ENCODE measurements at places on chromosomes 2 and 18.

DNA sequence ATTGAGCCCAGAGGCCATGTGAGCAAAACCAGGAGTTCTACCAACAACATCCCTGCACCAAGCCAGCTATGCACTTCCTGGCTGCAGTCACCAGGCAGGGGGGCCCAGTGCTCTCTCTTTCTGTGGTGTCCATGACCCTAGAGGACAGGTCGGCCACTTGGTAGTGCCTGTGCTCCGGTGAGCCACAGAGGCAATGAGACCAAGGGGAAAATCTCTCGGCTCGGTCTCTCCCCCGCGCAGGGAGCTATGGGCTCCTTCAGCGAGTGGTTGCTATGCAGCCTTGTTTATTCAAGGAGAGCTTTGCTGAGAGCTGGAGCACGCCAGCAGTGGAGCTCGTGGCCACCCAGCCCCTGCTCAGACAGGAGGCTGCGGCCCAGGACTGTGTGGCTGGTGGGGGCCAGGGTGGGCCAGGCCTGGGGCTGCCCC, at the start of gene TOGARAM2:
TSS of gene TOGARAM2 (plus strand) at position 283 of the 426 bp plus-strand sequence. CDS start 13,537 bp downstream, outside the sequence.
- no peak for DNase-seq

DNA sequence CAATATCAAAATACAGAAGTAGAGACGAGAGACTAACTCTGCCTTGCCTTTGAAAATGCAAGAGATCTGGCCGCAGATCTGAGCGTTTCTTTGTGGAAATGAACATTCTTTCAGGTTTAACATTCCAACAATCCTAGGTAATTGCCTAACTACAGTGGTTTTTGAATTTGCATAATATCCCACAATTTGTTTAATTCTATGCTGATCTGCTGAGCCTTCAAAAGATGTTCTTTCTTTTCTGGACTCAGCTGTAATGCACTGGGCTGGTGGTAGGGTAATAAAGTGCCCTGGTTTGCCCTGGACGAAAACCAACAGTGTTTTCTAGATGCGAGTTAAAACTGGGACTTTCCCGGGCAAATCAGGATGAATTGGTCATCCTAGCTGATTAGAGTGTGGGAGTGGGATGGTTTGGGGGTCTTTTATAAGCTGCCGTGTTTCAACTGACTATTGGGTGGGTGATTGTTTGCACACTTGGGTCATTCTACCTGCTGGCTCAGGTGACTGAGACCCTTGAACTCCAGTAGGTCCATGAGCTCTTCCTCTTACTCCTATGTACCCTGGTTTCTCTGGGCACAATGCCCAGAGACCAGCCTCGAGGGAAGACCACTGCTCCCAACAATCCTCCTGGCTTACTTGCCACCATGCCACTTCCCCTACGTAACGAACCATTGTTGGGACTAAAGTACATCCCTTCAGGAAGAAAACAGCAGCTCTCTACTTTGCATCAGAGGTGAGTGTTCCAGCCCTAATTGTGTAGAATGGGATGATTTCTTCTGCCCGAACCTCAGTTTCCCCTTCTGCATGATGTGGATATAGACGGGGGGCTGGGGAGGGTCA, 3.4 kb upstream of the PAX8 start:
- DNase-seq: no peak

- no peak for DNase-seq
These were observed 562.6 kb downstream of the DCDC2C start for GRCh38 chr2:4265936-4266335.

DNA sequence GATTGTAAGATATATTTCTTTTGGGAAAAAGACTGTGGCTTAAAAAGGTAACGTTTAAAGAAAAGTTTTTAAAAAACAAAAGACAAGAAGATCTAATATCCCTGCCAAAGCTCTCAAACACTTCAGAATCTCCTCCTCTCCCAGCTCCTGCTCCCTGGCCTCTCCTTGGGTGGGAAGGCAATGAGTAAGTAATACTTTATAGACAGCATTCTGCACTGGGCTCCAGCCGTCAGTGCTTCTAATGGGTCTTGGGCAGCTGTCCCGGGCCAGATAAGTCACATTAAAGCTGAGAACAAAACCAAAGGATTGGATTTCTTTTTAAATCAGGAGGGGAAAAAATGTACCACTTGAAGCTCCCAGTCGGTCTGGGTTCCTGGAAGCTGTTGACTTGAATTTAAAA, 133.7 kb downstream of the ALPK2 start:
- no peak for DNase-seq

- DNase-seq: no peak
These were observed 337.3 kb downstream of the RND3 start for GRCh38 chr2:150150144-150150543.

DNA sequence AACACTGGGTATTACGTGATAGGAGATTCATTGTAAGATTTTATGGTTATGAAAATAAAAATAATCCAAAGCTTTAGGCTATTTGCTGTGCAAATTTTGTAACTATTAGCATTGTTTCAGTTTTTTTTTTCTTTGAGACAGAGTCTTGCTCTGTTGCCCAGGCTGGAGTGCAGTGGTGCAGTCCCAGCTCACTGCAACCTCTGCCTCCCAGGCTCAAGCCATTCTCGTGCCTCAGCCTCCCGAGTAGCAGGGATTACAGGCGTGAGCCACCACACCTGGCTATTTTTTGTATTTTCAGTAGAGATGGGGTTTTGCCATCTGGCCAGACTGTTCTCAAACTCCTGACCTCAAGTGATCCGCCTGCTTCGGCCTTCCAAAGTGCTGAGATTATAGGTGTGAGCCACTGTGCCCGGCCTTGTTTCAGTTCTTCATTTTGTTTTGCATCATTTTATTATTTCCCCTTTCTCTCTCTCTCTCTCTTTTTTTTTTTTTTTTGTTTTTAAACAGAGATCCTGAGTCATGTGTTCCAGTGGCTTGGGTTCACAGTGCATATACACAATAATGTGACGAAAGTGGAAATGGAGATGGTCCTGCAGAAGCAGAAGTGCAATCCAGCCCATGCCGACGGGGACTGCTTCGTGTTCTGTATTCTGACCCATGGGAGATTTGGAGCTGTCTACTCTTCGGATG, 25.8 kb downstream of the CASP10 start:
- no peak for DNase-seq

DNA sequence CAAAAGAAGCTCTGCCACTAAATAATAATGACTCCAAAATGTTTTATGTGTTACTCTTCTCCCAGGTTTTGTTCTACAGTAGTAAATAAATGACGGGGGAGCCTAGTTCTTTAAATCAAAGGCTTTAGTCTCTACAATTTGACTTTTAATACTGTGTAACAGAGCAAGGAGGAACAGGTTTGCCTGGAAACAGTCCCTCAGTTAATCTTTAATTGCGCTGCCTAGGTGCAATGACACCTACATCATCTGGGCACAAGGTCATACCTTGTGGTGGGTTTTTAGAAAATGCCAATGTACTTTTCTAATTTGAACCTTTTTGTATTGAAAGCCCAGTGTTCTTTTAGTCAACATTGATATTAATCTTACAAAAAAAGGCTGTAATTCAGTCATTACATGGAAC, 287.3 kb upstream of the SETBP1 start:
- DNase-seq: no peak

- DNase-seq: no peak
These were observed 2.6 kb downstream of the BAZ2B start for GRCh38 chr2:159613651-159614285.

DNA sequence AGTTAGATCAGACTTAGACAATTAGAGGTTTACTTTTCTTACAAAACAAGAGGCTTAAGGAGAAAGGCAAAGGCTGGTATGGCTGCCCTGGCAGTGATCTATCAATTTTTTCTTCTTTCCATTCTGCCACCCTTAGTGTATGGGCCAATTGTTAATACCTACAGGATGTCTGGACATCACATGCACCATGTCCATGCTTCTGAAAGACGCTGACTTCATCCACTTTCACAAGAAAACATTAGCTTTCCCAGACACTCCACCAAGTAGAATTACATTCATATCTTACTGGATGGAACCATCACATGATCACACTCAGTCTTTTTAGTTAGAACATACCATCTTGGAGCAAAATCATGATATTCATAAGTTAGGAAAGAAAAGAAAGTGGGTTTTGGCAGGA, 120.9 kb downstream of the ARHGAP28 start:
- no peak for DNase-seq

- no peak for DNase-seq
These were observed 74.2 kb upstream of the LAPTM4A start for GRCh38 chr2:20125616-20126015.

GRCh38 chr2:239463541-239464165, 62.8 kb upstream of the HDAC4 start:
- no peak for DNase-seq

All from activated T-helper 9 cell treated with anti-CD3 and anti-CD28 coated beads, Interleukin-2, amount 50 U/mL, for 16 hours (primary cell).